Stimulated activated CD4-positive, alpha-beta T cell treated with anti-CD3 and anti-CD28 coated beads, TNF-alpha, amount 100 ng/mL, for 1 hour (primary cell): ENCODE measurements at places on chromosomes 11 and 22.

DNA sequence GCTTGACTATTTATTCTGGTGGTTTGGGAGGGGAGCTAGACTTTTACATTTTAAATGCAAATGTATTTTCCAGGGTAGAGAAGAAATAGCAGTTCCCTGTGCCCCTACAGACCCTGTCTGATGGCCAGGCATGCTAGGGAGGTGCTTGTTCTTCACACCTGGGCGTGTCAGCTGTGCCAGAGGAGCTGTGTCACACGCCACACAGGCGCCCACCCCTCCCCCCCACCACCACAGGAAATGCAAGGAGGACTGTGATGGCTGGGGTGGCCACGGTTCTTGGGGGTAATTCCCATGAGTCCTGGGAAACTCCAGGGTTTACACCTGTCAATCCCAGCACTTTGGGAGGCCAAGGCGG, 82.2 kb downstream of the FLI1 start:
- DNase-seq = no peak

DNA sequence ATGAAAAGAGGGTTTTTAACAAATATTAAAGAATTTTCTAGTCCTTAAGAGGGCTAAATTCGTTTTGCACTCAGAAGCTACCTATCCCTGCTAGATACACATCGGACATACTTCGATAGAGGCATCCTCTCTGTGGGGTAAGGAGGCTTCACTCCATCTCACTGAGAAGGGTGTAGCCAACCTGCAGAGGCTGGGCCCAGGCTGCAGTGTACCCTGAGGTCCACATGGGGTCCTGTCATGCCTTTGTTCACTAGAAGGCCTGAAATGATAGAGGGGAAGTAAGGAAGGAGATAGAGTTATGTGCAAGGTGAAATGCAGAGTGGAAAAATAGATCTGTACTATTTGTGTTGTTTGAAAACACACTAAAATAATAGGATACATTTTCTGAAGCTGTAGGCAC, 45.6 kb downstream of the IGSF9B start:
- no peak for DNase-seq

DNA sequence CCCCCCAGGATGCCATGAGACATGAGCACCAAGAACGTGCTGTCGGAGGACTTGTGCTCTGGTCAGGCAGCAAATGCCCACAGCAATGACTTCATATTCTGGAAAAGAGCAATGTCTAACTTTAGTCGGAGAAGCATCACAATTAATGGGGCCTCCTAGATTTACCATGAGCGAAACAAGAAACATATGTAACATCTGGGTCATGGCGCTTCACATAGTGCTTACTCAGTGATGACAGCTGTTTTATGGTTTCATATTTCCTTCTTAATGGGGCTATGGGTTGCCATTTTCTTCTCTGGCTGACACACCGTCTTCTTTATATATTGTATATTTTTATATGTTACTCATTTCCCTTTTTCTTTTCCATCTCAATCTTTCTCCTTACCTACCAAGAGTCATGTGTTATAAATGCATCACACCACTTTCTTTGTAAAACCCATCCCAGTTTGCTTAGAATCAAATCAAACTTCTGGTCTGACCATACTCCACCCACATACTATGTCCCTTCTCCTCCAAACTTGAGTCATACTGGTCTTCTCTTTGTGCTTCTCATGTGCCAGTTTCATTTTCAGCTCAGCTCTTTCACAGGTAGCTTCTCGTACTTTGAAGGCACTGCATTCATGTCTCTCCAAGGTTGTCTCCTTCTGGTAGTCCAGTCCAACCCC, 9.4 kb upstream of the CASP12 start:
- no peak for DNase-seq

DNA sequence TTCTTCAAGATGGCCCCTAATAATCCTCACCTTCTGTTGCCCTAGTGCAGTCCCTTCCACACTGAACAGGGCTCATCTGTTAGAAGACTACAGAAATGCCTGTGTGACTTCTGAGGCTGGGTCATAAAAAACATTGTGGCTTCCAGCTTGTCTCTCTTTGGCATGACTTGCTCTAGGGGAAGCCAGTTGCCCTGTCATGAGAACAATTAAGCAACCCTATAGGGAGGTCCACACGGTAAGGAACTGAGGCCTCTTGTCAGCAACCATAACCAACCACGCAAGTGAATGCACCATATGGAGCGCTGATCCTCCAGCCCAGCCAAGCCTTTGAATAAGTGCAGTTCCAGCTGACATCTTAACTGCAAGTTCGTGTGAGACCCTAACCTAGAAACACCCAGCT, 2.6 kb downstream of the LIPT2 start:
- no peak for DNase-seq

DNA sequence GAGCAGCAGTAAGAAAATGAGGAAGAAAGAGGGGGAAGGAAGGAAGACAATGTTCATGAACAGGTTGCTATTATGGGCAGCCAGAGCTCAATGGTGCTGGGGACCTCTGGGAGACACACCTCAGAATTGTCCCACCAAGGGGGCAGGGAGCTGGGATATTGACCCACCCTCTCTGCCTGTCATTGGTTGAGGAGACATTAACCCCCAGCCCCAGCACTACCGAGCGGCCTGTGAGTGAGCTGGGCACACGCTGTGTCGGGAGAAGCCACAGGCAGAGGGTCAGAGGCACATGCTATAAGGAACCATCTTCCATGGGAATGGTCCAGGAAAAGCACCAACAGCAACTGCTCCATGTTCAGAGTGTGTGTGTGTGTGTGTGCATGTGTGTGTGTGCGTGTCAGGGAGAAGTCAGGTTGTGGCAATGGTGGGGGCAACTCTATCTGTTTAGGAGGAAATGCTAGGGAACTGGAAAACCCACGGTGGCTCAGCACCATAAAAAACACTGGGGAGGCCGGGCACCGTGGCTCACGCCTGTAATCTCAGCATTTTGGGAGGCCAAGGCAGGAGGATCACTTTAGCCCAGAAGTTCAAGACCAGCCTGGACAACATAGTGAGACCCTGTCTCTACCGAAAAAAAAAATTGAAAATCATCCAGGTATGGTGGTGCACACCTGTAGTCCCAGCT, 49.2 kb downstream of the CD6 start:
- DNase-seq = no peak

DNA sequence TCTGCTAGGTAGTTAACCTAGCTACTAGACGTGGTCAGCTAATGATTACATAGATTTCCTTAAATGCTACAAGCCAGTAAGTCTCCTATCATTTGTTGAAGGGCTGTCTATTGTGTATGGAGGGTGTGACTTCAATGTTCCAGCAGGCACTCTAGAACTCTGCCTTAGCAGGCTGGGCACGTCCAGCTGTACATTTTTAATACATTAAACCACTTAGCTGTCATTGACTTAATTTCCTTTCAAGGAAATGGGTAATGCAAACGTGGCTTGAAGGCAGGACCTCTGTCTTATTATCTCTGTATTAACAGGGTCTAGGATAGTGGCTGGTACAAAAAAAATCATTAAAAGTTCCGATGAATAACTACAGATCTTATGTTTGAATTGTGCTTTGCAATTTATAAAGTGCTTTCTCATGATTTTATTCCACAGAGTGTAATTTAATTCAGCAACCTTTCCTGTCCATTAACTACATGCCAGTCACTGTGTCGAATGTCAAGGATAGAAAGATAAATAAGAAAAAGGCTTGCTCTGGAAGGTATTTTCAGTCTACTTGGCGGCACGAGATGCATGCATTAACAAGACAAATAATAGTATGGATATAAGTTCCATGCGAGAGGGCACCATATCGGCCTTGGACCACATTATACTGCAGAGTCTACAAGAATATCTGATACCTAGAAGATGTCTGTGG, 60.3 kb downstream of the APOL3 start:
- DNase-seq = no peak

DNA sequence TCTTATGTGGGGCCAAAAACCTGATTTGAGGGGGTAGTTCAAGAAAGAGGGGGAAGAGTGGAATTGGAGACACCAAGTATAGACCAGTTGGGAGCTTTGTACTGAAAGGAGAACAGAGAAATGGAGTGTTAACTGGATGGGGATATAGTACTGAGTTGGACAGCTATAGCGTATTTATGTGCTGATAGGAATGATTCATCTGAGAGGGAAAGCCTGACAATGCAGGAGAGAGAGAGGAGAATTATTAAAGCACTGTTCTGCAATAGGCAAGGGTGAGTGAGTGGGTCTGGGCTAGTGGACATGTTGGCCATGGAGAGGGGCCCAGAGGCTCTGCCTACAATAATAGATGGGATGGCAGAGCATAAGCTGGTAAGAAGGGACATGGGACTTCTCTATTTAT, 52.9 kb upstream of the PITPNB start:
- DNase-seq = no peak

DNA sequence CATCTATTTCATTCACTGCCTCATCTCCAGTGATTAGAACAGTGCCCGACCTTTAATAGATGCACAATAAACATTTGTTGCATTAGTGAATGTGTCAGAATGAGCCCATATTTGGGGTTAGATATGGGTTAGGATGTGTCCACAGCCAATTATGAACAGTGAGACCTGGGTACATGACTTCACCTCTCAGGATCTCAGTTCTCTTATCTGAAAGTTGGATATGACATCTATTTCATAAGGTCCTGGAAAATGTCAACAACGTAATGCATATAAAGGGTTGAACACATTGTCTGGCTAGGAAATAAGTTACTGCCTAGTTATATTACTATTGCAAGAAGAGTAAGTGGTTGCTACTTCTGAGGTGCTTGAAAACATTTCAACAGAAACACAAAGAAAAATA, 79.7 kb upstream of the LDLRAD3 start:
- no peak for DNase-seq

DNA sequence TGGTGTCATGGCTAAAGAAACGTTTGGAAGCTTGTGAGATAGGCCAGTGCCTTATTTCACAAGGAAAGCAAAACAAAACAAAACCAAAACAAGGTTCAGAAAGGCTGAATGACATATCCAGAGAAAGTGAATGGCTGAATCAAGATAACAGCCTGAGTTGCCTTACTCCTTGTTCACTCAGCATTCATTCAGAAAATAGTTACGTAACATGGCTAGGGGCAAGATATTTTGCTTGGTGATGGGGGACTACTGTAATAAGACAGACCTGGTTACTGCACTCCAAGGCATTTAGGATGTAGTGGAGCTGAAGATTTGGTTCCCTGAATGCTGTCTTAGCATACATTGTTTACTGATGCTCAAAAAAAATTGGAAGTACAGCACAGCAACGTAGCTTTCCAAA, 47.7 kb downstream of the C11orf91 start:
- DNase-seq = no peak

DNA sequence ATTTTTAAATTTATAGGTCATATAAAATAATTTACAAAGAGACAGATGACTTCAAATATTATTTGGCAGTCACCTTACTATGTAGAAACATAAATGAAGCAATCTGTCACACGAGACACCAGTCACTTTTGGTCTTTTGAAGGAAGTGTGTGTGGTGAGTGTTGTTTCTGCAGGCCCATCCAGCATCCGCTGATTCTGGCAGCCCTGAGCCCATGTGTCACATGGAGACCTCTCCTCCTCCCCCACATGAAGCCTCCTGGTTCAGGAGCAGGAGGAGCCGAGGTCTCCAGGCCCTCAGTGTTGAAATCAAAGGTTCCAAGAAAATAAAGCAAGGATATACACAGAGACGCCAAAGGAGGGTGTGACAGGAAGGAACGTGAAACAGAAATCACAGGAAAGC, 60.1 kb downstream of the ARFGAP3 start:
- no peak for DNase-seq

- DNase-seq = no peak
Observed at GRCh38 chr11:101115671-101116160, 13.9 kb downstream of the PGR start.

- no peak for DNase-seq
Observed at GRCh38 chr11:14954581-14954980, 17.6 kb downstream of the CALCA start.

GRCh38 chr11:101914341-101914737, 471 bp upstream of the CEP126 start:
- DNase-seq = no peak

GRCh38 chr11:65802841-65803240, 16.0 kb downstream of the OVOL1 start:
- DNase-seq = no peak

DNA sequence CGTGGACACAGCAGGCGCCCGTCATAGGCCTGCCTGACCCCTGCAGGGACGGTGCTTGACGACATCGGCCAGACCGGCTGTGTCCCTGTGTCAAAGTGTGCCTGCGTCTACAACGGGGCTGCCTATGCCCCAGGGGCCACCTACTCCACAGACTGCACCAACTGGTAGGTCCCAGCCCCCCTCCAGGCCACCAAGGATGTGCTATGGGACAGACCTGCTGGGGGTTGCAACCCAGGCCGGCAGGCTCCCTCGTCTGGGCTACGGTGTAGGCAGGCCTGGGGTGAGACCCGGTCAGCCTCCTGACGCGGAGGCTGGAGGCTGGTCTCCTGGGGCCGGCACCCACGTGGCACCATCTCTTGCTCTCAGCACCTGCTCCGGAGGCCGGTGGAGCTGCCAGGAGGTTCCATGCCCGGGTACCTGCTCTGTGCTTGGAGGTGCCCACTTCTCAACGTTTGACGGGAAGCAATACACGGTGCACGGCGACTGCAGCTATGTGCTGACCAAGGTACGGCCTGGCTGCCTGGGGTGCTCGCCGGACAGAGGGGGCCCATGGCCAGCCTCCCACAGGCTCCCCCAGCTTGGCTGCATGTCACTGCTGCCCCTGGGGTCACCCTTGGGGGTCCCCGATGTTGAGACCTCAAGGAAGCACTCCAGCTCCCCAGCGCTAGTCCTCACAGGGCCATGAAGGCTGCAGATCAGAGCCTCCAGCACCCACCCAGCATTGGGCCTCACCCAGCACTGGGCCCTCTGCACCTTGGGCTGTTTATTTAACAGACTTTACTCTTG, 7.7 kb downstream of the MUC5AC start:
- DNase-seq = no peak

DNA sequence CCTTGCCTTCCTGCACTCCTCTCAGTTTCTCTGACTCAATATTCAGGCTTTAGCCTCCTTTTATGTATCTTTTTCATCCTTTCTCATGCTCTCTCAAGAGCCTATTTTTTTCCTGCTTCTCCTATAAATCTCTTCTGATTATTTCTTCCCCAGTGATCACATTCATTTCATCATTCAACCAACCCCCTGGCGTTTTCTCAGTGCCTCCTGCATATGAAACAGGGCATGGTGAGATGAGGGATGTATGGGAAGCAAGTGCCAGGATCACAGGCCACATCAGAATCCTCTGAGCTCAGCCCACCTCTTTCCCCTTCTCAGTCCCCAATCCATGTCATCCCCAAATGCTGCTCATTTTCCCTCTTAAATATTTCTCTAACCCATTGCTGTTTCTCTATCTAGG, 38.7 kb upstream of the NRIP3 start:
- no peak for DNase-seq
